Stimulated activated CD8-positive, alpha-beta memory T cell treated with anti-CD3 and anti-CD28 coated beads, Interleukin-4, amount 100 ng/mL, for 1 hour (primary cell): ENCODE measurements at places on chromosomes 2 and 18.
A peak's percentile ranks its signal among the peaks of the same experiment; 100 is the strongest.

- DNase-seq = no peak
These were observed 74.0 kb upstream of the SULT1C3 start for GRCh38 chr2:108165729-108166128.

GRCh38 chr2:190880378-190881083 is at the start of gene GLS:
Gene GLS (plus strand): TSS chr2:190880821. CDS start chr2:190881085, 264 bp downstream.
- DNase-seq = peak; percentile 93

DNA sequence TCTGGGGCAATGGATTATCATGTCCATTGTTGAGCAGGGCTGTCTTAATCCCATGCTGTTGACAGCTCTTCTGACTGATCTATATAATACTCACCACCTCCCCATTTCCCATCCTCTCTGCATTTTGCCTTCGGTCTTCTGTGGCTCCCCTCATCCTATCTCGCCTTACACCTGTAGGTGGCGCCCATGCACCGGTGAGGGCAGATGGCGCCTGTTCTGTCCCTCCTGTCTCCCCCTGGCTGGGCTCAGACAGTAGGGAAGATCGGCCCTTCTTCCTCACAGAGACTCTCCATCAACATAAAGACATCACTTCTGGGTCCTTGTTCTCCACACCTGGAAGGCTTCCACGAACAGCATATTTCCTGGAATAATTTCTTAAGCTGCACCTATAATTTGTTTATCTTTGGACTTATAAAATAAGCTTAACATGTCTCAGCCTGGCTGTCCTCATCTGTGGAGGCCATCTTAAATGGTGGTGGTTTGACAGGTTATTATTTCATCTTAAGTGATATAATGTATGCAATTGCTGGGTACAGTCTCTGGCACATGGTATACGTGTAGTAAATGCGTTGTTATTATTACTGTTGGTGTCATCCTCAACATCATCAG is 10.9 kb upstream of the CDH20 start:
- DNase-seq = no peak

GRCh38 chr2:201668402-201668910 is 25.2 kb upstream of the TMEM237 start:
- DNase-seq = no peak

DNA sequence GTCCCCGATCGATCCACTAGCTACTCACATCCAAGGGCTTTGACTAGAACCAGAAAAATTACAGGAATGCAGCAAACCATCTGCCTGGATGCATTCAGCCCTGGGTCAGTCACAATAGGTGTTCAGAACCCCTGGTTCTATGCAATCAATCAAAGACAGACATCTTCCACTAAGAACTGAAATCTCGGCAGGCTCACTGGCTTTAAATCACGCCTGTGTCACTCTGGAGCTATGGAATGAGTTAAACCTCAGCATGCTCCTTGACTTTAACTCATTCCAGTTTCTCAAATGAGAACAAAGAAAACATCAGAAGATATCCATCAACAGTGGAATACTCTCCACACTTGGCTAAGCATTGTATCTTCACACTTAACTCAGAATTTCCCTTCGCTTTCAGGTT is 68.1 kb upstream of the SPTBN1 start:
- no peak for DNase-seq

- no peak for DNase-seq
These were observed 377.8 kb downstream of the LRATD1 start for GRCh38 chr2:15010346-15010745.

- no peak for DNase-seq
These were observed 17.9 kb downstream of the PLEKHA3 start for GRCh38 chr2:178498137-178498536.

- no peak for DNase-seq
These were observed 42.5 kb downstream of the DOCK10 start for GRCh38 chr2:224999754-225000153.

GRCh38 chr2:12819721-12820120 is 103.0 kb downstream of the TRIB2 start:
- DNase-seq = no peak

DNA sequence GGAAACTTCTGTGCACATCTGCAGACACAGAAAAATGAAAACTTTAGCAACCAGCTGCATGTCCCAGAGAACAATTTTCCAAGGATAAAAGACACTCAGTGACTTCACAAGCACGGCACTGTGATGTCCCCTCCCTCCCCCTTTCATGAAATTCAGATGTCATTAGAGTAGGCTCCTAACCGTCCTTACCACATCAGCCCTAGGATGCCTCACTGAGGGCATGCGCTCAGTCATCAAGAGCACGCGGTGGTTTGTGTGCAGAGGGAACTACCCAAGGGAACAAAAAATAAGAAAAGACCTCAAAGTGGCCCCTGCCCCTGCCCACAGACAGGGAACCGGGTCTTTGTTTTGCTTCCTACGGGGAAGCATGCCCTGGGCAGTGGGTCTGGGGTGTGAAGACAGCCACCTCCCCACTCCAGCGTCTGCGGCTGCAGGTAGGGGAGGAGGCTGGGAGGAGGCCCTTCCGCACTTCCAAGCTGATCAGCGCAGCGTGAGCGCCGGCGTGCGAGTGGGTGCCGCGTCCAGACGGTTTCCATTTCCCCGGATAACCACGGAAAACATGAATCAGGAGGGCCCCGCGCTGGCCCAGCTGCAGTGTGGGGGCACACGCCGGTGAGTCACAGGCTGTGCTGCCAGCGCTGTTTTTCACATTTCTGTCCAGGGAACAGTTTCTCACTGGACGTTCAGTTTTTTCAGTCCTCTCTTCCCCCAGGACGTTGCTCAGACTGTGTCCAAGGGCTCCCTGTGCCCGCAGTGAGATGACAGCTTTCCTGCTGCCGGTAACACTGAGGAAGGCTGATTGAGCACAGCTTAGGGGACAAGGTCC is 70.6 kb downstream of the COPS8 start:
- no peak for DNase-seq
